ENCODE measurements at places on chromosomes 7 and 10.

GRCh38 chr10:70130878-70131559 lies 1.6 kb downstream of the AIFM2 start:
- no peak for DNase-seq

DNA sequence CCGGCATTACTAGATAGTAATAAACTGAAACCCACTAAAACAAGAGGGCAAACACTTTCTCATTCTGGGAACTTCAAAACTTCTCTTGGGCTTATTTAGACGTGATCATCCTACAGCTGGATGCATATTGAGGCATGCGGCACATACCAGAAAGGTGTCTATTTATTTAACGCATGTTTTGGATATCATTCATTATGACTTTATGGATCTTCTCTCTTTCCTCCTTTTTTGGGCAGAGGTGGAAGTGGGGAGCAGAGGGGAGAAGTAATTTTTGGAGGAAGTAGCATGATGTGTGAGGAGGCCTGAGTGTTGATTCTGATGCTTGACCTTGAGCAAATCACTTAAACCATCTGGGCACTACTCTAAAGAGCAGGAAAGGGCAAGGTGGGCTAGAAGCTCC lies 270.6 kb downstream of the TRIL start:
- no peak for DNase-seq

- DNase-seq, result no peak
These were observed 244.4 kb downstream of the ZWINT start for GRCh38 chr10:56116684-56117083.

DNA sequence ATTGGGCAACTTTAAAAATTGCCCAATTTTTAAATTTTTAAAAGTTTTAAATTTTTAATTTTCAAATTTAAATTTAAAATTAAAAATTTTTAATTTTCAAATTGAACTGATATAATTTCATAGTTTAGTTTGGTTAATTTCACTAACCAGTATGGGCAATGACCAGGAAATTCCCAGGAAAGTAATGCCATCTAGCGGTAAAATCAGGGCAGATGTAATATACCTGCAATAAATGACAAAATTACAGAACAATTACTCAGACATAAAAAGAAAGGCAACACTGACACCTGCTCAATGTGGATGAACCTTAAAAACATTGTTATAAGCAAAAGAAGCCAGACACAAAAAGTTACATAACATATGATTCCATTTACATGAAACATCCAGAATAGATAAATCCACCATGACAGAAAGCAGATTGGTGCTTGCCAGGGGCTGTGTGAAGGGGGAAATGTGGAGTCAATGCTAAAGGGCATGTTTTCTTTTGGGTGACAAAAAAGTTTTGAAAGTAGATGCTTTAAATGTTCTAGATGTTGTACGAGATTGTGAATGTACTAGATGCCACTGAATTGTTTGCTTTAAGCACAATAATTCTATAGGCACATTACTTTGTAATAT lies 28.6 kb upstream of the SLC16A12 start:
- no peak for DNase-seq

GRCh38 chr10:89548673-89549072 lies 13.3 kb upstream of the SLC16A12 start:
- no peak for DNase-seq

DNA sequence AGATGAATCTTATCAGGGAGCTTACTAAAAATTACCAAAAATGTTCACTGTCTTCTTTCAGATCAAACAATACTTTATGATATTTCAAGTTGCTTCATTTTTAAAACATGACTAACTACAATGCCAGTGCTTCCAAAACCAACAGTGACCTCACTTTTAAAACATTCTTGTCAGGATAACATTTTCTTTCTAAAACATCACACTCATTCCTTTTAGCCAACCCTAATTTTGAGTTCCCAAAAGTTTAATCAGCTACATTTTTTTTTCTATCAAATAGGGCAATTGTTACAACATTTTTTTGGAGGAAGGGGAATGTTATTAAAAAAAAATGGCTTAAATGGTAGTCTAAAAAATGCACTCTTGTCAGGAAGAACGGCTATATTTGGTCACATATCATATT lies 37.3 kb downstream of the RTKN2 start:
- no peak for DNase-seq
